ENCODE measurements at places on chromosomes 5 and 9.
A peak's percentile ranks its signal among the peaks of the same experiment; 100 is the strongest.

- DNase-seq = no peak
Observed at GRCh38 chr5:116379306-116379705, 195.3 kb downstream of the SEMA6A start.

GRCh38 chr5:35461530-35461929, 156.1 kb upstream of the SPEF2 start:
- no peak for DNase-seq

DNA sequence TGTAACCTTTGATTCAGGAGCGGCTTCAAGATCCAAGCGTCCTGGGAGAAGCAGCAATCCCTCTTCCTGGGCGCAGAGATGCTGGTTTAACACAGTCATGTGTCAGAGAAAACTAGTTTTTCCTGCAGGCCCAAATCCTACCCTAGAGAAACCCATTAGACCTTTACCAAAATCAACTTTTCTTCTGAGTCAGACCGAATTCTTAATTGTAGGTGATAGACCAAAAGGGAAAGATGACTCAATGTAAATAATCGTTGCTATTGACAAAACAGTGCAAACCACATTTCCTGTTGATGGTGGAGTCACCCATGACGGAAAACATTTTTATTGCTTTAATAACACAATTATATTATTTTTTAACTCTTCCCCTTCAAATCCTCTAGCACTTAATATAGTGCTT, 40.1 kb downstream of the SLC1A1 start:
- no peak for DNase-seq

DNA sequence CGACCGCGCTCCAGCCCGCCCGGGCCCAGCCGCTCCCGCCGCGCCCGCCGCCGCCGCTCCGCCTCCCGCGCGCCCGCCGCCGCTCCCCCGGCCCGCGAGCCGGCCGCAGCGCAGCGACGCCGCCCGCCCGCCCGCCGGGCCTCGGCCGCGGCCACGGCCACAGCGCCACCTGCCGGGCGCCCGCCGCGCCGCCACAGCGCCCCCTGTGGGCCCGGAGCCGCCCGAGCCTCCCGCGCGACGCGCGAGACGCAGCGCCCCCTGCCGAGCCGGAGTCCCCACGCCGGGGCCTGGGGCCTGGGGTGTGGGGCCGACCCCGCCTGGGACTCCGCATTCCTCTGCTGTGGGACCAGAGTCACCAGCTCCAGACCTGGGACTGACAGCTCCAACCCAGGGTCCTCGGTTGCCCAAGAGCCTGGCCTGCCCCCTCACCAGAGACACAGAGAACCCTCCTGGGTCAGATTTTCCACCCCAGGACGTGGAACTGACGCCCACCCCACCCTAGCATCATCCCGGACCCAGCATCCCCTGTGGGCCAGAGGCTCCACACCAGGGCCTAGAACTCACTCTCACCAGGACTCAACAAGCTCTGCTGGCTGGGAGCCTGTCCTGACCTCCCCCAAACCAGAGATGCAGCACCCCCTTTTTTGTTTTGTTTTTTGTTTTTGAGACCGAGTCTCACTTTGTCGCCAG, at the start of gene RAPGEF1:
RAPGEF1 (minus strand) TSS at position 118 of the 690 bp plus-strand sequence. CDS start 246 bp downstream, outside the sequence.
- peak; percentile 43 for DNase-seq

- DNase-seq = no peak
Observed at GRCh38 chr5:1057485-1058082, 49.0 kb downstream of the NKD2 start.
